NCI-H1694 treated with DMSO at 0.1 percent for 48 hours (cell line): ENCODE measurements at places on chromosomes 4 and X.

- DNase-seq: no peak
Observed at GRCh38 chr4:12679217-12679616, 804.9 kb downstream of the RAB28 start.

- no peak for DNase-seq
Observed at GRCh38 chr4:71189471-71189870, 149.3 kb upstream of the SLC4A4 start.

DNA sequence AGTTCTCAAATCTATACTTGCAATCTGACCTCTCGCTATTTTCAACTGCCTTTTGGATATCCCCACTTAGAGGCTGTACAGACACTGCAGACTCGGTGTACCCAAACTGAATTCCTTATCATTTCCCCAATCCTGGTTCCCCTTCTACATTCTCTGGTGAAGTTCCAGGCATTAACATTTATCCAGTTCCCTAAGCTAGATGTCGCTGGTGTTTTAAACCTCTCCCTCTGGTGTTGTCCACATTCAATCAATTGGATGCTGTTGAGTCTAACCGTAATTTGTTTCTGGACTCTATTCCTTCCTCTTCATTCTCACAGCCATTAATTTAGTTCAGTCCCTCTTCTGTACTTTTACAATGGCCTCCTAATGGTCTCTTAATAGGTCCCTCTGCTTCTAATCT, 7.2 kb upstream of the STK26 start:
- no peak for DNase-seq

DNA sequence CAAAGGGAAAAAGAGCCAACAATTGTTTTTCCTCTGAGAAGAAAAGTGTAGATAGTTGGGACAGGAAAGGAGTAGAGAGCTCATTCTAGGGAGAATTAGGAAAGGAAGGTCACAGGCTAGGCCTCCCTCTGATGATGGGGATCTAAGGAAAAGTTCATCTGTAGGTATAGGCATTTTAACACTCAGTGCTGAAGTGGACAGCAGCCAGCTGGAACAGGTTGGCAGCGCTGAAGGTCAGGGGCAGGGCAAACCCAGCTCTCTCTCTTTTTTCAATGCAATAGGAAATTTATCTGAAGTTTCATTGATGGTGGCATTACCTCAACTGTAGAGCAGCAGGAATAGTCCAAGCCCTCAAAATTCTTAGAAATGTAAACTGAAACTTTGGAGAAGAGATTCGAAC, 98.5 kb upstream of the ETNPPL start:
- no peak for DNase-seq

DNA sequence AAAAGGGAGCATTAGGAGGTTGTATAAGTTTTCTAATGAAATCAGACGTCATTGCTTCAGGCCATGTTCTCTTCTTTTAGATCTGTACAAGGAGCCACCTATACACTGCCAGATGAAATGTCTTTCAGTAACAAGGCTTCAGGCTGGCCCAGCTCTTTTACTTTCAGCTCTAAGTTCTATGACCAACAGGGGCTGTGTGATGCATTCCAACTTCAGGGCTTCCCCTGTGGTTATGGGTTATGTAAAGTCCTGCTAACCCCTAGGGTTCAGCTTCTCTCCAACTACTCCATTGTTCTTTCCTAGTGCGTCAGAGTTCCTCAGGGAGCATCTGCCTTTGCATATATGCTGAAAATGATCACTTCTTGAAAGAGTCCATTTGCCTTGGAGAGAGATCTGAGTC, 79.4 kb upstream of the TTC29 start:
- no peak for DNase-seq
